Left ventricle myocardium superior (tissue), 1 donor: ENCODE measurements at places on chromosomes 16 and 17.

DNA sequence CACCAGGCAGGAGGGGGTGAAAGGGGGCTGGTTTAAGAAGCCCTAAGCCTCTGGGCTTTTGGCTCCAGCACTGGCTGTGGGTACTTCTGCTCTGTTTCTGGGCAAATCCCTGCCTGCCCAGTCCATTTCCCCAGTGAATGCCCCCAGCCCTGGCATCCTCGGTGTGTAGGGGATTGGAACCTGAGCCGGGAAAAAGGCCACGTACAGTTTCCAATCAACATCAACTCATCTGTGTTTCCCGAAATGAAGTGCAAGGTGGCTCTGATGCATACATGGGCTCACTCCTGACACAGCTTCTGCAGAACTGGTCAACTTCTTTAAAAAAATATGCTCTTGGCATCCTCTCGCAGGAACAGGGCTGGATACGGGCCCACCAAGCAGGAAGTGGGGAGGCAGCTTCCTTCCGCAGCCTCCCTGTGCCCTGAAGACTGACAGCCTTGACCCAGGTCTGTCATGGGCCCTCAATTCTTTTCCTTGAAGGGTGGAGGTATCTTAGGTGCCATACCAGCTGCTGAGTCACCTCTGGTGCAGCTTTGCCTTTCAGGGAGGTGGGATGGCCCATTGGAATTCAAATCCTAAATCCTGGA is 73.3 kb downstream of the N4BP1 start:
- no peak for DNase-seq

- DNase-seq, result no peak
Observed at GRCh38 chr17:45793999-45794540, 9.9 kb downstream of the CRHR1 start.

GRCh38 chr16:27969574-27969973 is 93.9 kb downstream of the GSG1L start:
- no peak for DNase-seq

GRCh38 chr16:63289834-63290460 is 1253.7 kb upstream of the CDH8 start:
- DNase-seq, result peak; percentile 35

GRCh38 chr17:7383742-7384488 is 3.0 kb downstream of the TNK1 start:
- DNase-seq, result peak; percentile 68

DNA sequence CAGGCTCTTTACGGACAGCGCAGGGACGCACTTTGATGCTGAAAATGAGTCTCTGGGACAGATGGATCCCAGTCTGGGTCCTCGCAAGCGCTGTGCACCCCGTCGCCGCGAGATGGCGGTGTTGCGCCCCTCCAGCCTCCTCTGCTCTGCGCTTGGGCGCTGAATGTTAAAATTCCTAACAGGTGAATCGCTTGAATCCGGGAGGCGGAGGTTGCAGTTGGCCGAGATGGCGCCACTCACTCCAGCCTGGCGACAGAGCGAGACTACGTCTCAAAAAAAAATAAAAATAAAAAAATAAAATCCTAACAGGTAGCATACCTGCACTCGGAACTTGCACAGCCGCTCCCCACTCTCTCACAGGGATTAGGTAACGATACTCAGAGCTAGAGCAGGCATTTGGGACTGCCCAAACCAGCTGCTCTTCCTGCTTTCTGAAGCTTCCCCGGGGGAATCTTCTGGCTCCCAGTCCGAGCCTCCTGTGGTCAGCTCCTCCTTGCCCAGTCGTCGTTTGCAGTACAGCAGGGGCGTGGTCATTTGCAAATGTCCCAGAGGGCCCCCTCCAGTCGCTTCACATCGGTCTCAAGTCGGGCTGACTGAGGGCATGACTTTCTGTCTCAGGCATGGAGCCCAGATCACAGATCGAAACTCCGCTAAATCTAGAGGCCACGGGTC is 26.2 kb upstream of the OSGIN1 start:
- peak; percentile 82 for DNase-seq

- DNase-seq, result no peak
Observed at GRCh38 chr17:66508896-66509844, 206.8 kb downstream of the PRKCA start.

- peak; percentile 62 for DNase-seq
Observed at GRCh38 chr17:75808905-75809621, 24.5 kb downstream of the UNK start.

- DNase-seq, result no peak
Observed at GRCh38 chr17:62630365-62631085, 3.1 kb downstream of the MRC2 start.

GRCh38 chr17:21303441-21304065 is 19.0 kb downstream of the MAP2K3 start:
- DNase-seq, result peak; percentile 22

DNA sequence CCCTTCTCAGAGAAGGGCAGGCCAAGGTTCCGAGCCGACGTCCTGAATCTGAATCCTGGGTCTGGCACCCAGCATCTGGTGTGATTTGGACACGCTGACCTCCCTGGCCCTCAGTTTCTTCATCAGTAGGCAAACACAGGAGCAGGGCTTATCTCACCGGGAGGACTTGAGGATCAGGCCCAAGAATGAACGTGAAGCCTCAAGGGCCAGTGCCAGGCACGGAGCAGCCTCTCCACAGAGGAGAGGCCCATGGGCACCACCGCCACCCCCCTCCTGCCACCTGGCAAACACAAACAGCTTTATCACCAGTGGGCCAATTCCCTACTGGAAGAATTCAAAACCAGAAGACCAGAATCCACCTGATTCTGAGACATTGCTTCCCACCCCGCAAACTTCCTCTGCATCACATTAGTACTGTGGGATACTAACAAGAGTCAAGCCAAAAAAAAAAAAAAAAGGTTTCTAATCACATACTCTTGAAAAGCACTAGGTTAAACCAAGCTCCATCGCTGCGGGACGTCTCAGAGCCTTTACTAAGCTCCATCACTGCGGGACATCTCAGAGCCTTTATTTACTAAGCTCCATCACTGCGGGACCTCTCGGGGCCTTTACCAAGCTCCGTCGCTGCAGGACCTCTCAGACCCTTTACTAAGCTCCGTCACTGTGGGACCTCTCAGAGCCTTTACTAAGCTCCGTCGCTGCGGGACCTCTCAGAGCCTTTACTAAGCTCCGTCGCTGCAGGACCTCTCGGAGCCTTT is 68.0 kb upstream of the DOC2B start:
- no peak for DNase-seq

DNA sequence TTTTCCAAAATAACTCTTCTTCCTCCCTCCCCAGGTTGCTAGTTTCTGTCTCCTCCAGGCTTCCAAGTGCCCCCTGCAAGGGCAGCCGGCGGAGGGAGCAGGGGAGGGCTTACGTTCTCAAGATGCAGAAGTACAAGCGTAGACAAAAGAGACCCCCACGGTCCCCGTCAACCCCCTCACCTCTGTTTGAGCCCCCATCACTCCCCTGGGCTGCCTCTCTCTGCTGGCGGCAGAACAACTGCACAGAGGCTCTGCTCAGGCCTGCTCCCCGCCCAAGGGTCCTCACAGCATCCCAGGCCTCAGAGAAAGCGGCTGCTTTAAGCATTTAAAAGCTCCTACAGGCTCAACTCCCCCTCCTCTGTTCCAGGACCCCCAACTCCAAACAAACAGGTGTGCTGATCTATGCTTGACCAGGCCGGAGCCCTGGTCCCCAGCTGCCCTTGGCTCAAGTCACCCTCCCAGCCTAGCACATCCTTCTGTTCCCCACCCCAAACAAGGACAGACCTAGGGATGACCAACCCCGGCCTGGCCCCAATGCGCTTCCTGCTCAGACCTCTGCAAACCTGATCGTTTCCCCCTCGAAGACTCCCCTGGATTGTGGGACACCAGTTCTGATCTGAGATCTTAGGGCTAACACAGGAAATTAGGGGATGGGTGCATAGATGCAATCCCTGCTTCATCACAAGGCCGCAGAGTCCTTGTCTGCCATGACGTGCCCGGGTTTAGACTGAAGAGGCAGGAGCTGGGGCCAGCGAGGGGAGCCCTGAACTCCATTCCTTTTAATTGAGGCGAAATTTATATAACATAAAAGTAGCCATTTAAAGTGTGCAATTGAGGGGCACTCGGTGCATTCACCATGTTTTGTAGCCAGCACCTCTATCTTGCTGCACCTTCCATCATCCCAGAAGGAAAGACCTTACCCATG is 17.2 kb upstream of the RBFOX3 start:
- DNase-seq, result no peak

- no peak for DNase-seq
Observed at GRCh38 chr17:39014044-39014794, 47.0 kb upstream of the FBXO47 start.

GRCh38 chr16:85943711-85944110 is 44.7 kb downstream of the IRF8 start:
- no peak for DNase-seq

GRCh38 chr16:55470533-55471371 is 8.2 kb upstream of the MMP2 start:
- no peak for DNase-seq

- DNase-seq, result no peak
Observed at GRCh38 chr17:48406936-48407567, 23.0 kb downstream of the SKAP1 start.

DNA sequence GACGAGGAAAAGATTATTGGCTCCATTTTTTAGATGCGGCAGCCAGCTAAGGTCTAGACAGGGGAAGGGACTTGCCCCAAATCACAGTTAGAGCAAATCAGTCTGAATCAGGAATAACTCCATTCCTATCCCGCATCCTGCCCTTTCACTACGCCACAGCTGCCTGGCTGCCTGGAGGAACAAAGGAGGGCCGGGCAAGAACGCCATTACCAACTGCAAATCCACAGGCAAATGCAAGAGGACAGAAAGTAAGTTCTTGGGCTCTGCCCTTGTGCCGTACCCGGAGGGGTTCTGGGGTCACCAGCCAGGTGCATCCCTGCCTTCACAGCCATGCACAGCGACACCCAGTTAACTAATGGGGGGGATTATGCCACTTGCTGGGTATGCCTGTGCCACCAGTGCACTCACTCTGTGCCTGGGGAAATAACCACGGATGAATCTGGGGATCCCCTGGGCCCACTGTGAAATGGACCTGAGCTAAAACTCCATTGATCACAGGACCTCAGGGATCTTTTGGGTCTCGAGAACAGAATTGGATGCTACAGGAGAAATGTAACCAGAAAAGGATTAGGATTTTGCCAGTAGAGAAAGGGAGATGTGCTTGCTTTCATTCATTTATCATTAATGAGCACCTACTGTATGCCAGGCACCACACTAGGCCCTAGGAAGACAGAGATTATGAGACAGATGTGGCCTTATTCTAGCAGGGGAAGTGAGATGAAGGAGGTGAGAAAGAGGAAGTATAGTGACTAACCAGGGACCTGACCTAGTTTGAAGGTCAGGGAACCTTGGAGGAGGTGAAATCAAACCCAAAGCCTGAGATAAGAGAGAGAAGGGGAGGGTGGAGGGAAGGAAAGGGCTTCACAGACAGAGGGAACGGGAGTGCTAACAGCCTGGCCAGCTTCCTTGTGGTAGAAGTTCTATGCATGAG is 17.7 kb downstream of the BCL7C start:
- no peak for DNase-seq

DNA sequence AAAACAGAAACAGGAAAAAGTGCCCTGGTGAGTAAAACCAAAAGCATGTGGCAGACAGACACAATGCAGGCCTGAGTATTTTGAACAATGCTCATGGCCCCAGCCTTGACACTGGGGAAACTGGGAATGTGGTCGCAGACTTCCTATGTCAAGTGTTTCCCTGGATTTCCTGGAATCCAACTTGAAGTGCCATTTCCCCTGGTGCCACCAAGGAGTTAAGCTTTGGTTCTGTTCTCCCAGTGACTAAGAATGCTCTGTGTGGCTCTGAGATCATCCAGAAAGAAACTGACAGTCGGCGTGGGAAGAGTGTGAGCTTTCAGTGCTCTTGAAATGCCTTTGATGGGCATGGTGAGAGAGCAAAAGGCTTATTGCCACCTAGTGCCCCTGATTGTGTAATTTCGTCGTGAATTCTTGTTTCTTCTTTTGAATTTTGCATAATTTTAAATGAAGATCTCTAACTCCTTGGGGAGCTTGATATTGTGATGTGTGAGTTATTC is 96.0 kb downstream of the YPEL2 start:
- no peak for DNase-seq

GRCh38 chr17:1374431-1375177 is 25.4 kb downstream of the YWHAE start:
- no peak for DNase-seq

DNA sequence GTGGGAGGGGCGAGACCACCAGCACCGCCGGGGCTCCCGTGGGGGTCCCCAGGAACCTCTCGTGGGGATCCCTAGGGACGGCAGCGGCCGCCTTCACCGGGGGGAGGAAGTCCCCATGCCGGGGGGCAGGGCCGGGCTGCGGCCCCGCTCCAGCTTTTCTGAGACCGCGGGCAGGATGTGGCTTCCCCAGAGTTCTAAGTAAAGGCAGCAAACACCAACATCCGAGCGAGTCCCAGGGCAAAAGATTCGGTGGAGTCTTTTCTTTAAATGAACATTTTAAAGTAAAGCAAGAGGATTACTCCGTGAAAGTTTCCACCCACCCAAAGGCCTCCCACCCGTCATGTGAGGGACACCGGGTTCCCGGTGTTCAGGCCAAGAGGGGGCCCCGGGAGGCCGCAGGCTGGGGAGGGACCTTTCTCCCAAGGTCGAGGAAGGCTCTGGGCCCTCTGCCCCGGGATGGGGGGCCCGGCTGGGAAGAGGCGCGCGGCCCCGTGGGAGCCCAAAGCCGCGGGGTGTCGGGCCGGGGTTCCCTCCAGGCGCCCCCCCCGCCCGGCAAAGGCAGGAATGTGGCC is 137.2 kb upstream of the RPH3AL start:
- peak; percentile 64 for DNase-seq

DNA sequence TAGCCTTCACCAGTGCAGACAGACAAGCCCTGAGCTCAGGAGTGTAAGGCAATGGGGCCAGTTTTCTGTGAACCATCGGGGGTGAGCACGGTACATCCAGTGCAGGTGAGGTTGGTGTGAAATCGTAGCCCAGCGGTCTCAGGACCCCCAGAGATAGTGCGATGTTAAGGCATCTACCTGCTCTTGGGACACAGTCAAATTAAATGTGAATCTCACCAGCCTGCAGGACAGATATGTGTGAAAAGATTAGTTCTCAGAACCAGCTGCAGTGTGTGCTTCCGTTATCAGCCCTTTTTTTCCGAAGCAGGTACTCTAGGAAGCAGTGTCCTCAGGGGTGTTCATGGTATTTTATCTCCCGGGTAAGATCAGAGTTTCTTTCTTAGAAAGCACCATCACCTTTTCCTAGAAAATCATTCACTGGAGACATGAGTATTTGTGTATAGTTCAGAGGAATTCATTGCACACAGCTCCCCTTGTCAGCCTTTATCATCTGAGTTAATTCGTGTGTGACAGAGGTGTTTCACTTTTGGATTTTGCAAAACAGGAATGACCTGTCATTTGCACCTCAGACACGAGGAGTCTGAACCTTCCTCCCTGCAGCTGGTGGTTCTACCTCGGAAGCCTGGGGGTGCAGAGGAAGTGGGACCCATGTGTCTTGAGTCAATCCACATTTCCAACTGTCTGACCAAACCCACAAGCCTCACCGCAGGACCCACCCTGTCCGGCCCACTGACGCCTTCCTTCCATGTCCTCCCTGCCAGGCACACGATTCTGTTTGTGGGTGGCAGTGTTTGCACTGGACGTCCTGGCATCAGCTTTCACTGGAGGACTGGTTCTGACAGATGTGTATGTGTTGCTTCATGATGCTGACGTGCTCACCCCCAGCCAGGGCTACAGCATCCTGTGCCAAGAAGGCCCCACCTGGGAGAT is 107.8 kb downstream of the CLEC16A start:
- DNase-seq, result no peak
